ENCODE measurements at places on chromosomes 6 and 20.

DNA sequence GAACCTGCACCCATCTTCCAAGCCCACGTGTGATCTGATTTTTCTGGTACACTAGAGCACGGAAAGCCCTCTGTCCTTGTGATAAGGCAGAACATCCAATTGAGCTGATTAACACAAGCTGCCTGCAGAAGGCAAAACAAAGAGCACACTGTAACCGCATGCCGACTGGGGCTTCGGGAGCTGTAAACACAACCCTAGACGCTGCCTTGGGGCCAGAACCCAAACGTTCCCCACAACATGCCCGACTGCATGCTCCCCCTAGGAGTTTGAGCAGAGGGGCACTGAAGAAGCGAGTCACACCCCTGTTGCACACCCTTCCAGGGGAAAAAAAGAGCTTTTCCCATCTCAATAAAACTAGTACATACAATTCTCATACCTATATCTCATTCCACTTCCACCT, 470.7 kb downstream of the HTR1B start:
- no peak for DNase-seq

- no peak for DNase-seq
Measured at GRCh38 chr20:11924923-11925322, 7.2 kb downstream of the BTBD3 start.

DNA sequence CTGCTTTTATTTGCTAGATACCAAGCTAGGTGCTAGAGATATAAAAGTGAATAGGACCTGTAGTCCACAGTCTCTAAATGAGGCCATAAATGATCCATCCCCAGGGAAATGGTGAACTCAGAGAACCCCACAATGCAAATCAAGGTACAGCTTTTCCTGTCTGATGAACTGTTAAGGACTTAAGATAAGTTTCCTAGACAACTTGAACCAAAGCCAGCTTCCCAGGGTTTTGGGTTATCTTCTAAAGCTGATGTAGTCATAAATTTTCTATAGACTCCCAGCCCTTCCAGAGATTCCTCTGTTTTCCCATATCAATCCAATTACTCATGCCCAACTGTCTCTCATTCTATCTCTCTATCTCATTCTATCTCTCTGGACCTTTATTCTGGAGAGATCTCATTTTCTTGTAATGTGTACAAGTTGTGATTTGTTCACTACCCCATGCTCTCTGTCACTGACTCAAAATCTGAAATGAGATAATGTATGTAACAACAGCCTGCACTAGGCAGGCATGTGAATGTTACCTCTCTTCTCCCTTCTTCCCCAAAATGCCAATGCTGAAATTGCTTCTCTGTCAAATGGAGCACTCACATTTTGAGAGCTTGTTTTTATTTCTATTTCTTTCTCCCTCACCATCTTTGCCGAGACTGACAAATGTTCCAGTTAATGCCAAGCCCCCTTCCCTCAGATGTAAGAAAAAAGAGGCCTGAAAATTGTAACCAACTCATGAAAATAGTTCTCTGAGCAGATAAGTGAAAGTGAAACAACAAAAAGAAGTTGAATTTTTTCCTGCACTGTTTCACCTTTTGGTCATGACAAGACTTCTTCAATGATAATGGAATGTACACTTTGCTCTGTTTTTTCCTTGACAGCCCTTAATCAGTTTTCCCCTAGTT, 279.9 kb downstream of the SLC35F1 start:
- no peak for DNase-seq

DNA sequence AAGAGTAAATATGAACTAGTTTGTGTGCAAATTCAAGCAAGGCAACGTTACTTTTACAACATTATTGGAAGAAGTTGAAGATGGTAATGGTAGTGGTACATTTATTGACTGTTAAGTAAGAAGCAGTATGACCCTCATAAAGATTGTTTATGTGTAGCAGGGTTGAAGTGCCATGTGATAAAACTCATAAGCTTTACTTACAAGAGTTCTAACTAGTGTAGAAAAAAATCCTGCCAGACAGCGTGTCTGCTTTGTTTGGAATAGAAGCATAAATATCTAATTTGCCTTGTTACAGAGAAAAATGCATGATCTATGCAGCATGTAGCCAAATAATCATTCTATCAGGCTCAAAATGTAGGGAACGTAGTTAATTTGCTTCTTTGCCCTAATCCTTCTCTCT, 450.8 kb upstream of the SOX4 start:
- DNase-seq = no peak

- no peak for DNase-seq
Measured at GRCh38 chr20:25011261-25011660, 18.7 kb upstream of the APMAP start.

GRCh38 chr6:16199804-16200203, 38.6 kb upstream of the GMPR start:
- no peak for DNase-seq

GRCh38 chr20:29419378-29419777, 1838.1 kb upstream of the DEFB115 start:
- DNase-seq = no peak

DNA sequence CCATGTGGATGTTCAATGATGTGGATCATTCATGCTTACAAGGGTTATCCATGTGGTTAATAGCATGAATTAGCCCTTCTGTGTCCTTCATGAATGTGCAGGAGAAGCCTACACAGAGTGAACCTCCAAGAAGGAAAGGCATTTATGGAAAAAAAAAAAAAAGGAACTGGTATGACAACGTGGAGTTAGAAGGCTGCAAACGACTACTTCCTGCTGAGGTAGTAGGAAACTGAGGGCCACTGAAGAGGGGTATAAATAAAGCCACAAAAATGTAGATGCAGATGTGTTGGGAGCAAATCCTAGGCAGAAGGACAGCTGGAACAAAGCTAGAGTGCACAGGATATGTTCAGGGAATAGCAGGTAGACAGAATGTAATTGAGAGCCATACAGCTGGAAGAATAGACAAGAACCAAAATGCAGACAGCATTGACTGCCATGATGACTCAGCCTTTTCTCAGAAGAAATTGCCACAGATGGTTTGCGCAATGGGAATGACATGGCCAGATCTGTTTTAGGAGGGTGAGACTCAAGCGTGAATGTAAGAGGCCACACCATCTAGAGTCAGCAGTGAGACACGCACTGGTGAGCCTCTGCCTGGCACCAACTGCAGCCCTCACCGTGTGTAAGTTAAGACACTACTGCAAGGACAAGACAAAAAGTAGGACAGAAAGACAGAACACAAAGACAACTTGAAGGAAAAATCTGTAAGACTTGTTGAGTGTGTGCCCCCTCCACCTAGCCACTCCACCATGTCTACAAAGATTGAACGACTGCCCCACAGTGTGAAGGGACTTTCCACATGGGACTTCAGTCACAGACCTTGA, 79.8 kb downstream of the KIF13A start:
- no peak for DNase-seq

- DNase-seq = no peak
Measured at GRCh38 chr6:57307850-57308249, 9.6 kb upstream of the PRIM2 start.
